ENCODE measurements at places on chromosomes 2 and 18.

DNA sequence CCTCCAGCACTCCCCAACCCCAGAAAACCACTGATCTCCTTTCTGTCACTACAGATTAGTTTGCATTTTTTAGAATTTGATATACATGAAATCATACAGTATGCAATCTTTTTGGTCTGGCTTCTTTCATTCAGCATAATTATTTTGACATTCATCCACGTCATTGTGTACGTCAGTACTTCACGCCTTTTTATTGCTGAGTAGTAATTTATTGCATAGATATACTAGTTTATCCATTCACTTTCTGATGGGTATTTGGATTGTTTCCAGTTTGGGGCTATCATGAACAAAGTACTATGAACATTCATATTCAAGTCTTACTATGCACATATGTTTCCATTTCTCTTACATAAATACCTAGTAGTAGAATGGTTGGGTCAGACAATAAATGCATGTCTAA is 20.1 kb upstream of the CHN1 start:
- DNase-seq, result no peak

DNA sequence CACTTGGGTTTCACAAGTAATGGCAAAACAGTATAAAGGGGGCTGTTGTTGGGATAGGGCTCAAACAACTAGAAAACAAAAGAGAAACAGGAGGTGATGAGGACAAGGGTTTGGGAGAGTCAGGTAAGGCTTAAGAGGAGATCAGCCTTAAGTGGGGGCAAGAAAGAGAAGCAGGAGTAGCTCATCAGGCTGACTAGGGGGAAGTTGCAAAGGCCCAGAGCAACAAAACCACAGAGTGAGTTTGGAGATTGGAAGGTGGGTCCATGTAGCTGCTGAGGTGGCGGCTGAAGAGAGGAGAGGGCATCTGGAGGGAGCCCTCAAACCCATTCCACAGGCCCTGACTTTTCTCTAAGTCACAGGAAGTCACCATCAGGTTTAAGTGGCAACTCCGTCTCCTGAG is 126.0 kb downstream of the MREG start:
- no peak for DNase-seq

GRCh38 chr2:238247002-238247822 is 7.4 kb upstream of the HES6 start:
- no peak for DNase-seq

GRCh38 chr2:226450141-226450540 is 349.5 kb downstream of the IRS1 start:
- DNase-seq, result no peak

DNA sequence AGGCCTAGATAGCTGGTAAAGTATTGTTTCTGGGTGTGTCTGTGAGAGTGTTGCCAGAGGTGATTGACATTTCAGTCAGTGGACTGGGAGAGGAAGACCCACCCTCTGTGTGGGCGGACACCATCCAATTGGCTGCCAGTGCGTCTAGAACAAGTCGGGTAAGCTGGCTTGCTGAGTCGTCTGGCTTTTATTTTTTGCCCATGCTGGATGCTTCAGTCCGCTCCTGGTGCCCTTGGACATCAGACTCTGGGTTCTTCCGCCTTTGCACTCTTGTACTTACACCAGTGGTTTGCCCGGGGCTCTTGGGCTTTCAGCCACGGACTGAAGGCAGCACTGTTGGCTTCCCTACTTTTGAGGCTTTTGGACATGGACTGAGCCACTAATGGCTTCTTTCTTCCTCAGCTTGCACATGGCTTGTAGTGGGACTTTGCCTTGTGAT is 24.3 kb downstream of the DIS3L2 start:
- no peak for DNase-seq

- DNase-seq, result no peak
Observed at GRCh38 chr2:33322612-33323011, 153.8 kb upstream of the RASGRP3 start.

- peak; percentile 36 for DNase-seq
Observed at GRCh38 chr2:96146881-96147592, 1.8 kb upstream of the DUSP2 start.

DNA sequence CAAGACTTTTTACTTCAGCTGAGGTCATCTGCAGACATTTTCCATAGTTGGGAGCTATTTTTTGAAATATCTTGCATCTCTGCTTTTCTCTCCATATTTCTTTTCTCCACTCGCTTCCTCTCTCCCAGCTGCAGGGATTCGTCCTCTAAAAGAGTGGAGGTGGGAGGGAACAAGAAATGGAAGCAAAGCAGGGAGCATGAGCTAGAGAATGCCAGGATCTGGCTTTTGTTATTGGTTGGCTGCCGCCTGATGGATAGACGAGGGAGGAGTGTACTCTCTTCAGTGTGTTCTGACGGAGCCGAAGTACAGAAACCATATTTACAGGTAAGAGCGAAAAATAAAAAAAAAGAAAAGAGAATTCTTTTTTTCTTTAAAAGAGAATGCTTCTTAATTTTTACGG is at the start of gene CSRNP3:
Gene CSRNP3, plus strand, starts transcription at position 282 of the 400 bp plus-strand sequence. CDS start 125,368 bp downstream, outside the sequence.
- no peak for DNase-seq

GRCh38 chr2:186382932-186383331 is 103.1 kb upstream of the ZC3H15 start:
- no peak for DNase-seq

DNA sequence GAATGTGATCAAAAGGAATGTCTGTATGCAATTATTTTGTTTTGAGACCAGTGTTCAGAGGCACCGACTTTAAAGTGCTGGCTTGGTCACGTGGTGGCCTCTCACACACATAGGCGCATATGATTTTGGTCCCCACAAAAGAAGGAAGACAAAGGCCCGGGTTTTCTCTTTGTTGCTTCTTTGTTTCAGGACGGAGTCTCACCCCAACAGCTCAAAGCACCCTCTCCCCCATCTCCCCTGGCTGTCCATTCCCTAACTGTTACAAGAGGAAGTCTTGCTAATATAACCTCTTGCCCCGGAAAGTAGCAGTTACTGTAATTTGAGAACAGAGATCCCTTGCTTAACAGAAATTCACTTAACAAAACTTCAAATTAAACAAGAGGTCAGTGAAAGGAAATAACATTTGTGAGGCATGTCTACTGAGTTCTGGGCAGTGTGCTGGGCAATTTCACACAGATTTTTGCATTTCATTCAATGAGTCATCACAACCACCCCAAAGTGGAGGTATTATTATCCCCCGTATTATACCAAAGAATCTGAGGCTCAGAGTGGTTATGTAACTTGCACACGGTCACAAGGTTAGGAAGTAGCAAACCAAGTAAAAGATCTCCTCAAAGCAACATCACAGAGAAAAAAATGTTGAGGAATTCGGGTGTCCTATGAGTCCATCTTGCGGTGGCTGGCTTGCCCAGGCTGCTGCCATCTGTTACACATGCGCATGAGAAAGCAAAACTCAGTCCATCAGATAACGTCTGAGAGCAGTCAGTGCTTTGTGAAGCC is 75.8 kb downstream of the SDC1 start:
- DNase-seq, result no peak

- DNase-seq, result no peak
Observed at GRCh38 chr2:196289000-196289399, 117.6 kb upstream of the STK17B start.

GRCh38 chr18:64055019-64055418 is 85.1 kb downstream of the SERPINB8 start:
- DNase-seq, result no peak

- no peak for DNase-seq
Observed at GRCh38 chr2:230749111-230749510, 36.5 kb downstream of the CAB39 start.

GRCh38 chr2:64369706-64370105 is 84.3 kb upstream of the LGALSL start:
- no peak for DNase-seq

DNA sequence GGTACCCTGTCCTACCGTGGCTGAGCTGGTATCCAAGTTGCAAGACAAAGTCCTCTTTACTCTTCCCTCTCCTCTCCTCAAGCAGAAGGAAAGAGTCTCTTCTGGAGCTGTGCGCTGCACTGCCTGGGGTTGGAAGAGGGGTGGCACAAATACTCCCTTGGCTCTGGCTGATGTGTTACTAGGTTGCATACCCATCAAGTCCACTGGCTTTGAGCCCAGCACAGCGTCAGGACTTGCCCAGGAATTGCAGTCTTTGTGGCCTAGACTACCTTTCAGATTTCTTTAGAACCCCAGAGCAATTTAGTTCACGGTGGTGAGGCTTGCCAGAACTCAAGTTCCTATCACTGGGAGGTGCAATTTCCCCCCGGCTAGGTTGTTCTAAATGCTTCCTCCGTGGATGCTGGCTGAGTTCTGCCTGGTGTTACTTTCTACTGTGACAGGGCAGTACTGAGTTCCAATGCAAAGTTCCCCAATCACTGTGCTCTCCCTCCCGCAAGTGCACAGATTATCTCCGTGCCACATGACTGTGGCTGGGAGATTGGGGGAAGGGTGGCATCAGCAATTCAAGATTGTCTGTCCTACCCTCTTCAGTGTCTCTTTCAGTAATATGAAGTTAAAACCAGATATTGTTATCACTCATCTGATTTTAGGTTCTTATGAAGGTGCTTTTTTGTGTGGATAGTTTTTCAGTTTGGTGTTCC is 13.4 kb downstream of the MYO3B start:
- DNase-seq, result no peak

GRCh38 chr2:54503192-54503591 is 47.1 kb downstream of the SPTBN1 start:
- DNase-seq, result peak; percentile 12

- DNase-seq, result no peak
Observed at GRCh38 chr2:49028101-49028500, 126.2 kb downstream of the FSHR start.

DNA sequence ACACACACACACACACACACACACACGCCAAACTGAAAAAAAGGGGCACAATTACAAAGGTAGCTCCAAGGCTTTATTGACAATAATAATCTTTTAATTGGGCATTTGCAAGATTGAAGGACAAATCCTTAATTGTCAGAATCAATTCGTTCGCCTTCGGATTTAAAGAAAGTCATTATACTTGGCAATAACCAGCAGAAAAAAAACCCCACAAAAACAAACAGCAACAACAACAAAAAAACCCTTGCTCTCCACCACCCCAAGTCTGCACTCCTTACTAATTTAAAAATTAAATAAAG is 1.8 kb upstream of the HOXD8 start:
- DNase-seq, result no peak
